Stimulated activated CD4-positive, alpha-beta T cell treated with anti-CD3 and anti-CD28 coated beads, Interleukin-15, amount 100 ng/mL, for 24 hours (primary cell): ENCODE measurements at places on chromosomes 6 and 20.

GRCh38 chr6:133502441-133503335 lies 261.5 kb downstream of the EYA4 start:
- no peak for DNase-seq

GRCh38 chr20:16061351-16061750 lies 511.9 kb downstream of the KIF16B start:
- no peak for DNase-seq

GRCh38 chr6:110853754-110854477 lies 20.7 kb upstream of the AMD1 start:
- no peak for DNase-seq

- DNase-seq = no peak
Observed at GRCh38 chr6:44270526-44271405, 516 bp downstream of the TMEM151B start.

DNA sequence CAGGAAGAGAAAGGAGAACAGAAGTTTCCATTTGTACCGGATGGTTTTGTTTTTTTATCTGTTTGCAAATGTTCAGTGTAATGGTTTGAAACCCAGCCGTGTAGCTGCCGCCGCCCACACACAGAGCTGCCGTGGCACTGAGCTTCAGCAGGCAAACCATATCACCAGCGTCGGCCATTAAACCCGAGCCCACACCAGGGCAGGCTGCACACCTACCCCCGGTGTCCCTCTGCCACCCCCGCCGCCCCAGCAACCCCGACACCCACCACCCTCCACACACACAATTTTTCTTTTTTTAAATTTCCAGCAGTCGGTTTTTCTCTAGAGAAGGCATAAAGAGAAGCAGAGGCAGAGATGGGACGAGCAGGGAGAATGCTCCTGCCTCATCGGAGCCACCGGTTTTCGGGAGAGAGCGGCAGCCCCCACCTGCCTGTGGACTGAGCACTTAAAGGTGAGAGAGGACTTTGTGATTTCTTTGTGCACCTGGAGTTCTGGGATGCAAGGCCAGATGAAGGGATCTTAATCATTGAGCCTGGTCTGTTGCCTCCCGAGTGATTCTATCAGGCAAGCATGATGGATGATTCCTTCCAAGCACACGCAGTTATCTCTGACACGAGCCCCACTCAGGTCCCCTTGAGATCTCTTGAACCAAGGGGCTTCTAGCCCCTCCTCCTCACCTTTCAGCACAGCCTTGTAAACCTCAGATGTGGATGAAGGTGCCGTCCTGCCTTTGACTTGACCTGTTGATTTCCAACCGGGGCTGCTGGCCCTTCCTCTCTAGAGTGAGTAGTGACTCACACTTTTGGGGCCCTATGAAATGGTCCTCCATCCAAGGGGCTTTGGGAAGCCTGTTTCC lies 17.5 kb upstream of the ZNF831 start:
- DNase-seq = peak; percentile 88
